ENCODE measurements at places on chromosomes 13 and 19. TPM values are rescaled to one million over a fixed set of nuclear protein-coding genes. Genes with fewer than 3 reads are reported as not detected.

- no peak for DNase-seq
- H3K27me3 ChIP-seq, result no peaks in the 10 kb centered on the region
- no peak overlapping the region for H3K27ac ChIP-seq
- no peaks in the 10 kb centered on the region for H3K4me1 ChIP-seq
These were observed 118.3 kb downstream of the COL4A2 start for GRCh38 chr13:110425444-110425780.

- no peak overlapping the region for H3K27ac ChIP-seq
- no peaks in the 10 kb centered on the region for H3K27me3 ChIP-seq
- H3K4me3 ChIP-seq, result no peak overlapping the region
These were observed 226.5 kb downstream of the FOXO1 start for GRCh38 chr13:40439928-40440327.

DNA sequence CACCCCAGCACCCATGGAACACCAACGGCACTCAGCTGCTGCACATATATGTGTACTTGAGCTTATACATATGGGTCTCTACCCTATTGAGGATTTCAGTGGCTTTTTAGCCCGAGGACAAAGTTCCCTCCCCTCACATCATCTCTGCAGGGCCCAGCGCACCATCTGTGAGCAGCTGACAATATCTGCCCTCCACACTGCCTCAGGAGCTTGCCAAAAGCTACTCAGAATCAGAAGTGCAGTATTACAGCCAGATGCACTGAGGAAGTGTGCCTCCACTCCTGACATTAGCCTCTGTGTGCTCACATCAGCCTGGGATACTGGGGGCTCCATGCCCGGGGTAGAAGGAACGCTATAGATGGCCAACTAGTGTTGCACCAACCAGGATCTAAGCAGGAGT, 903.9 kb downstream of the UQCRFS1 start:
- DNase-seq, result no peak
- H3K27me3 ChIP-seq, result no peaks in the 10 kb centered on the region
- no peaks in the 10 kb centered on the region for H3K36me3 ChIP-seq
- H3K4me3 ChIP-seq, result no peak overlapping the region

- peak overlapping the region; percentile 66 for H3K27ac ChIP-seq
- no peaks in the 10 kb centered on the region for H3K36me3 ChIP-seq
- peak overlapping the region; percentile 46 for H3K4me3 ChIP-seq
These were observed 7.1 kb downstream of the GPR108 start for GRCh38 chr19:6730153-6730804.

GRCh38 chr13:59392328-59392727, 771.4 kb downstream of the DIAPH3 start:
- no peak overlapping the region for H3K4me3 ChIP-seq
- no peaks in the 10 kb centered on the region for H3K27me3 ChIP-seq
- no peak overlapping the region for H3K27ac ChIP-seq
- 0 out of 2 replicates have a peak, but pooled peaks cover 4% of the 10 kb centered on the region for H3K4me1 ChIP-seq
- no peak for DNase-seq

DNA sequence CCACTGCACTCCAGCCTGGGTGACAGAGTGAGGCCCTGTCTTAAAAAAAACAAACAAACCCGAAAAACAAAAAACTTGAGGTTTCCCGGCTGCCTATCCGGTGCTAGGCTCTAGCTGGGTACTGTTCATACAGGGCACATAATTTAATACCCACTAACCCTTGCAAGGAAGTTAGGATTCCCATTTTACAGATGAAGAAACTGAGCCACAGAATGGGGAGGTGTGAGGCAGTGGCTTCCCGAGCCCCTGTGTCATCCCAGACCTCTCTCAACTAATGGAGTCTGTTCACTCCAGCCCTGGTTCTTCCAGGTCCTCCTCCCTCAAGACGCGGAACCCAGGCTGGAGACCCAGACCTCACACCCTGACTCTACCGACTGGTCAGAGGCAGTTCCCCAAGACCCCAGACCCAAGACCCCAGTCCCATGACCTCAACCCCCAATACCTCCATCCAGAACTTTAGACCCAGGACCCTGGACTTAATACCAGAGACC, 576 bp downstream of the APBA3 start:
- H3K4me1 ChIP-seq, result peaks cover 3% of the 10 kb centered on the region
- H3K27ac ChIP-seq, result peak overlapping the region; percentile 55
- peak overlapping the region; percentile 99 for H3K4me3 ChIP-seq

DNA sequence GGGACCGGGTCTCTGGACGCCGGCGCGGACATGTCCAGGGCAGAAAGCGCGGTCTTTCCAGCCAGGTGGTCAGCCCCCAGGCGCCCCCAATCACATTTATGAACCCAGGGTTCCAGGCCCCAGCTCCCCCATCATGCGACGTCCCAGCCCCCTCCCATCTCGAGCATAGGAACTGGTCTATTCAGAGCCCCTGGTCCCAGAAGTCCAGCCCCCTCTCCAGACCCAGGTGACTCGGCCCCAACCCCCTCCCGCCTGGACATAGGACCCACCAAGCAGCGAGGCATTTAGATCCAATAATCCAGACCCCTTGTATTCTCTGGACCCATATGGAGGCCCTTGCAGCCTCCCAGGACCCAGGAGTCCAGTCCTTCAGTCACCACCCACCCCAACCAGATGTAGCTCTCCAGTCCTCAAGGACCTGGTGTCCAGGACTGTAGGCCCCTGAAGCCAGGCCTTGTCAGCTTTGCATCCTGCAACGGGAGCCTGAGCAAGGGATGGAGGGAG, 501 bp downstream of the APLP1 start:
- DNase-seq, result peak; percentile 20
- peaks cover 16% of the 10 kb centered on the region for H3K27me3 ChIP-seq
- peaks cover 12% of the 10 kb centered on the region for H3K4me1 ChIP-seq
- no peaks in the 10 kb centered on the region for H3K36me3 ChIP-seq
- H3K27ac ChIP-seq, result no peak overlapping the region

DNA sequence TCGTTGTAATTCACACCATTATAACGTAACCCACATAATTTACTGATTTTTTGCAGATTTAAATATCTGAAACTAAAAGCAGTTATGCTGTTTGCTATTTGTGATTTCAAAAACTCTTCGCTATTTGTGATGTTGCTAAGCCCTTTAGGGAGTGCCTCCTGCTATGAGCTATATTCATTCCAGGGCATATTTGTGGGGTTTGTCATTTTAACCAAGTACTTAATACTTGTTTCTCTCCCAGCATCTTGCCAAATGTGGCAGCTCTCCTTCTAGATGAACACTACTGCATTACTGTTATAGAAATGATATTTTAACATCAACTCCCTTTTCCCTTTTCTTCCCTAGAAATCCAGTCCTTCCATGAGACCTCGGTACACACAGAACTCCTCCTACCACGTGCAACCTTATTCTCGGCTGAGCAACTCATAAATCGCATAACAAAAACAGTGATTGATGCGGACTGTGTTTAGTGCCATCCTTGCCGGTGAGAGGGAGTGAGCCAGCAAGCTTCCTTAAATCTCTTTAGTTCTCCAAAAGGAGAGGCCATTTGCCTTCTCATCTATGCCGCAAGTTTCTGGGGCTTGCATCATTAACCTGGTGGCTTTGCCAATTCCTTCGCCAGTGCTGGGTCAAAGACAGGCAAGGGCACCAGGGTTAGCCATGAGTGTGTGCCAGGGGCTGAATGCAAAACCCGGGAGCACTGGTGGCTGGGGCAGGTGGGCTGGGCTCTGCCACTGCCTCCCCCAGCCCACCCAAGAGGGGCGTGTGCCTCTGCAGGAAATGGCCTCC, 33.4 kb downstream of the RFX2 start:
- no peaks in the 10 kb centered on the region for H3K27me3 ChIP-seq
- H3K4me3 ChIP-seq, result no peak overlapping the region
- H3K27ac ChIP-seq, result no peak overlapping the region
- no peaks in the 10 kb centered on the region for H3K4me1 ChIP-seq
- DNase-seq, result no peak
- H3K36me3 ChIP-seq, result no peaks in the 10 kb centered on the region

The MRPL54 gene
- 89.9 TPM for polyA plus RNA-seq

The PBX4 gene
- 5.3 TPM for polyA plus RNA-seq

DNA sequence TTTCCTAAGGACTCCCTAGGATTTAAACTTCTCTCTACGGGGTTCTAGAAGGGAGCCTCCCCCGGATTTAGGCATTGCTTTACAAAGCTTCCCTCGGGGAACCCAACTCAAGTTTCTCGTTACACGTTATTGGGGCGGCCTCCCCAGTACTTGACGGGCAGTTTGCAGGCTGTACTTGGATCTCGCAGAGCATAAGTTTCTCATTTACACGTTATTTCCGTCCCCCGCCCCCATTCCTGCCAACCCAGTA, 584 bp downstream of the SMG9 start:
- H3K4me1 ChIP-seq, result peaks cover 6% of the 10 kb centered on the region
- peak overlapping the region; percentile 90 for H3K4me3 ChIP-seq
- no peaks in the 10 kb centered on the region for H3K27me3 ChIP-seq
- H3K27ac ChIP-seq, result peak overlapping the region; percentile 100

The CEACAM3 gene
- not detected for polyA plus RNA-seq

The KLK8 gene
- 17.0 TPM for polyA plus RNA-seq

DNA sequence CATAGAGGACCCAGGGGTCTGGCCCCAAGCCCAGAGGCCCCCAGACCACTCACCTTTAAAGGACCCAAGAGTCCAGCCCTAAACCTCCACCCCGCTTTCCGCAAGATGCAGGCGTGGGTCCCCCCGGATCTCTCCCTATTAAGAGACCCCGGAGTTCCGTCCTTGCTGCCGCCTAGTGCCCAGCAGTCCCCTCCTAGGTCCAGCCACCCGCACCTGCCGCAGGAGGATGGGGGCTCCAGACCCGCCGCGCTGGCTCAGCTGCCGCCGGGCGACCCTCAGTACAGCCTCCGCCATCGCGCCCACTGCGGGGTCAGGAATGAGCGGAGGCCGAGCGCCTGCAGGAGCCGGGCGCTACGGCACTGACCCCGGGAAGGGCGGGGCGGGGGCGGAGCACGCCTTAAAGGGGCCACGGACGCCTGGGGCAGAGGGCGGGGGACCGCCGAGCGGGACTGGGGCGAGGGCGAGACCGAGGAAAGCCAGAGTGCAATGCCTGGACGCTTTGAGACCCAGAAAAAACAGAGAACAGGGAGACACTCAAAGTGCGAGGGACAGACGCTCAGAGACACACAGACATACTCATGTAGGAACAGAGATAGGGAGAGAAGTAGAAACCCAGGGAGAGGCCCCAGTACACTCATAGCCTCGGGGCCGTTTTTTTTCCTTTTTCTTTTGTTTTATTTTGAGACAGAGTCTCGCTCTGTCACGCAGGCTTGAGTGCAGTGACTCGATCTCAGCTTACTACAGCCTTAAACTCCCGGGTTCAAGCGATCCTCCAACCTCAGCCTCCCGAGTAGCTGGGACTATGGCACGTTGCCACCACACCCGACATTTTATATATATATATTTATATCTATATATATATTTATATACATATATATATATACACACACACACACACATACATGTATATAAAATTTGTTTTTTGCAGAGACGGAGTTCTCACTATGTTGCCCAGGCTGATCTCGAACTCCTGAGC, at the start of gene ETHE1:
Gene ETHE1, minus strand, starts transcription at position 318 of the 976 bp plus-strand sequence. Its CDS starts 24 bp downstream, at position 294.
- H3K36me3 ChIP-seq, result no peaks in the 10 kb centered on the region
- H3K27ac ChIP-seq, result no peak within 1 kb of the TSS
- peaks cover 37% of the 10 kb centered on the region for H3K27me3 ChIP-seq
- DNase-seq, result peak; percentile 89
- peaks cover 8% of the 10 kb centered on the region for H3K4me1 ChIP-seq

The SULT2B1 gene
- polyA plus RNA-seq, result 2.5 TPM

The POP4 gene
- polyA plus RNA-seq, result 62.0 TPM

GRCh38 chr13:91362908-91363307, 15.4 kb downstream of the MIR17HG start:
- H3K27ac ChIP-seq, result no peak overlapping the region
- no peak for DNase-seq
- H3K4me3 ChIP-seq, result no peak overlapping the region
- H3K27me3 ChIP-seq, result no peaks in the 10 kb centered on the region

The TJP3 gene
- 14.1 TPM for polyA plus RNA-seq

DNA sequence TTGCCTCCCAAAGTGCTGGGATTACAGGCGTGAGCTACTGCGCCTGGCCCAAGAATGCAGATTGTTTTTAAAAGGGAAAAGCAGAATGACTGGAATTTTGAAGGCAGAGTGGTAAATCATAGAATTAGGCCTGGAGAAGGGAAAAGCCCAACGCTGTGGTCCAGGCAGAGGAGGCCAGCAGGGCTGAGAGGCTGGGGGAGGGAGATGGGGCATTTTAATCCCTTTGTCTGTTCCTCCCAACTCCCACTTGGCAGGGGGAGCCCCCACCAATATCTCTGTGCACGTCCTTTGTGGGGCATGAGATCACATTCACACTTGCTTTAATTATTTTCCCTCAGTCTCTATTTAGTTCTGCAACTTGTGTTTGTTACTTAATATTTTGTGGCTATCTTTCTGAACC, 54.4 kb upstream of the RANBP3 start:
- no peak overlapping the region for H3K4me3 ChIP-seq
- H3K36me3 ChIP-seq, result no peaks in the 10 kb centered on the region
- no peak overlapping the region for H3K27ac ChIP-seq
- no peak for DNase-seq
- H3K27me3 ChIP-seq, result no peaks in the 10 kb centered on the region
- no peaks in the 10 kb centered on the region for H3K4me1 ChIP-seq

The PLPP2 gene
- 58.3 TPM for polyA plus RNA-seq

DNA sequence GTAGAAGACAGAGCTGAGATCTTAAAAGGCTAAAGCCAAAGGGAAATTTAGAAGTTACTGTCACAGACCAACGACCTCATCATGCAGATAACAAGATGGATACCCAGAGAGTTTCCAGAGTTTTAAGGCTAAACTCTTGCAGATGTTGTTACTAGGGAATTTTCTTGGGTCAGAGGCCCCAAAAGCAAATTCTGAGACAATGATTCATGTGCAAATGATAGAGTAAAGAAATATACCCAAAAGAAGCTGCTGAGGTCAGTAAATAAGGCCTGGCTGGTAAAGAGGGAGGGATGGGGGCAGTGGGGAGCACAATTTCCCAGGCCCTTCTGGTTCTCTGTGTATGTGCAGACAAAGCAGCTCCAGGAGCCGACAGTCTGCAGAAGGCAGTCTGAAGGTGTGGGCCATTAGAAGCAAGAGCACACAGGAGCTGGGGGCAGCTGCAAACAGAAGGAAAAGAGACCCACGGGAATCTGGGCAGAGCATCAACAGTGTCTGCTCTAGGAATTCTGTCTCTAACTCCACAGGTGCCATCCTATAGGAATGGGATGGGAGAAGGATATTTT, 330.8 kb downstream of the TBC1D4 start:
- no peak overlapping the region for H3K27ac ChIP-seq
- no peak for DNase-seq
- H3K27me3 ChIP-seq, result no peaks in the 10 kb centered on the region
- no peaks in the 10 kb centered on the region for H3K4me1 ChIP-seq
- H3K36me3 ChIP-seq, result no peaks in the 10 kb centered on the region

The RGS9BP gene
- 0.09 TPM for polyA plus RNA-seq

The CTXN1 gene
- polyA plus RNA-seq, result 22.3 TPM

GRCh38 chr13:26531742-26532141, 25.7 kb upstream of the WASF3 start:
- no peaks in the 10 kb centered on the region for H3K36me3 ChIP-seq
- no peak overlapping the region for H3K27ac ChIP-seq
- no peak overlapping the region for H3K4me3 ChIP-seq
- no peaks in the 10 kb centered on the region for H3K27me3 ChIP-seq
- no peak for DNase-seq
- peaks cover 16% of the 10 kb centered on the region for H3K4me1 ChIP-seq

The ZNF358 gene
- polyA plus RNA-seq, result 23.8 TPM
